ENCODE measurements at places on chromosomes 2 and 18. TPM values are rescaled to one million over a fixed set of nuclear protein-coding genes. Genes with fewer than 3 reads are reported as not detected.

The CREG2 gene
- not detected for polyA plus RNA-seq

The DSC3 gene
- not detected for polyA plus RNA-seq

The CERKL gene
- 0.05 TPM for polyA plus RNA-seq

The HNMT gene
- polyA plus RNA-seq = 34.4 TPM

The IRS1 gene
- polyA plus RNA-seq = 11.0 TPM

The LOXHD1 gene
- 0.12 TPM for polyA plus RNA-seq

The PRSS56 gene
- not detected for polyA plus RNA-seq

The SULT6B1 gene
- not detected for polyA plus RNA-seq

DNA sequence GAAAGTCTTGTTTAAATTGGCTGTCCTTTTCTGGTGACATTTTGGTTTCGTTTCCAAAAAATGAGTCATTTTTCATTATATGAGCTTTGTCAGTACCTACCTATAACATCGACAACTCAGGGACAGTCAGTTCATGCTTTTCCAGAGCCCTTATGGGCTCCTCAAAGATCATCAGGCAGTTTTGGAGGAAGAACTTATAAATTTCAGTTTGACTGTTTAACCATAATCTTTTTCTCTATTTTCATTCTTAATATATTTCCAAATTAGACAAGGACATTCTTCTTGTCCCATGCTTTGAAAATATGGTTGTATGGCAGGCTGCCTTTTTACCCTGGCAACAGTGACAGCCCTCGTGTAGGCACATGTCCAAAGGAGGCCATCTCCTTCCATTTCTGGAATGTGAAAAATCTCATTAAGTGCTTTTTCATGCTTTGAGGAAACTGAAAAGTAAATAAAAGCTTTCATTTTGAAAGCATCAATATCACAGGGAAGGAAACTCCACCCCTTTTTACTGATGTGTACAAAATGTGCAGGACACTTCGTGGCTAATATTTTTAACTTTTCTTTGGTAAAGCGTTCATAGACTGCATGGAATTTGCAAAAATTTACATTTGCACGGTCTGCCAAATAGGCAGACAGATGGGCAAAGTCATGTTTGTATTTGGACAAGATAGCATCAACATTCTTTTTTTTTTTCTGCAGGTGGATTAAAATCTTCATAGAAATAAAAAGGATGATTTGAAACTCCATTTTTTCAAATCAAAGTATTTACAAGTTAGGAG lies 7.2 kb upstream of the PROC start:
- peak; percentile 65 for DNase-seq
- H3K27ac ChIP-seq = peak overlapping the region; percentile 56
- no peak overlapping the region for H3K4me3 ChIP-seq
- H3K27me3 ChIP-seq = no peaks in the 10 kb centered on the region
- H3K4me1 ChIP-seq = peaks cover 43% of the 10 kb centered on the region

DNA sequence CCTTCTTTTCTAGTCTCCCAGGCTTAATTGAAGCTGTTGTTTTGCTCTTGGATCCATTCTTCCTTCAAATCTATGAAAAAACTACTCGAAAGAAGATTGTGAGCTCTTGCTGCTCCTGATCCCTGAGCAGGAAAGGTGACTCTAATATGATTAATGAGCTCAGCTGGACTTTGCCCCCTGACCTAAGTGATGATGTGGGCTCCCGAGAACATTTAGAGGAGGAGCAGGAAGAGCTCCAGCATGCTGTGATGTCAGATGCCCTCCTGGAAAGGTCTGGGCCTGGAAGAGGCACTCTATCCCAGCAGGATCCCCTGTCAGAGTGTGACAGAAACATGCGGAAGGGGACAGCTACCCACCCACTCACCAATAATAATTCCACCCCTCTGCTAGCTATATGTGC lies 117.9 kb upstream of the PELI1 start:
- H3K4me1 ChIP-seq = peaks cover 21% of the 10 kb centered on the region
- no peaks in the 10 kb centered on the region for H3K36me3 ChIP-seq
- H3K4me3 ChIP-seq = no peak overlapping the region
- peak overlapping the region; percentile 7 for H3K27ac ChIP-seq

DNA sequence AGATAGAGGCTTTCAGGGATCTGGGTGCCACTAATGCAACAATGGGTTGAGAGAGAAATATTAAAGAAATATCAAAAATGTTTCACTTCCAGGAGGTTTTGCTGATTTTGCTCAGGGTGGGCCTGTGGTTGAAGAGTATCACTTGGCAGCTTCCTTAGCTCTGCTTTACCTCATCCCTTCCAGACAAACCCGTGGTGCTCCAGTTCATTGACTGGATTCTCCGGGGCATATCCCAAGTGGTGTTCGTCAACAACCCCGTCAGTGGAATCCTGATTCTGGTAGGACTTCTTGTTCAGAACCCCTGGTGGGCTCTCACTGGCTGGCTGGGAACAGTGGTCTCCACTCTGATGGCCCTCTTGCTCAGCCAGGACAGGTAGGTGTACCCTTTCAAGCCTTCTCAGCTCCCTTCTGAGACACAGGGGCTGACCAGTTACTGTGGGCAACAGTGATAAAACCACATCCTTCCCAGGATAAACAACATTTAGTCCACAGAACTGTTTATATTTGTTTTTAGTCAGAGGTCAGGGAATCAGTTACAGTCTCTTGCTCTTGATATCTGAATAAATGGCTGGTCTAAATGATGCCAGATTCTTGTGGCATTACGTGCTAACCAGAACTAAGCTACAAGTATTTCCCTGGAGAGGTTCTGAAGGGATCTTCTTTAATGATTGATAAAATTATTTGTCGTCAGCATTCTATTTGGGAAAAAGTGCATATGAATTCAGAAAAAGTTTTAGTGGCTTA lies 7.0 kb downstream of the SLC14A1 start:
- no peak for DNase-seq
- no peaks in the 10 kb centered on the region for H3K4me1 ChIP-seq
- no peaks in the 10 kb centered on the region for H3K27me3 ChIP-seq
- no peak overlapping the region for H3K4me3 ChIP-seq
- no peak overlapping the region for H3K27ac ChIP-seq

- H3K4me3 ChIP-seq = no peak overlapping the region
- no peak overlapping the region for H3K27ac ChIP-seq
- no peaks in the 10 kb centered on the region for H3K36me3 ChIP-seq
- DNase-seq = no peak
Measured at GRCh38 chr2:48434101-48434500, 95.9 kb upstream of the STON1 start.

DNA sequence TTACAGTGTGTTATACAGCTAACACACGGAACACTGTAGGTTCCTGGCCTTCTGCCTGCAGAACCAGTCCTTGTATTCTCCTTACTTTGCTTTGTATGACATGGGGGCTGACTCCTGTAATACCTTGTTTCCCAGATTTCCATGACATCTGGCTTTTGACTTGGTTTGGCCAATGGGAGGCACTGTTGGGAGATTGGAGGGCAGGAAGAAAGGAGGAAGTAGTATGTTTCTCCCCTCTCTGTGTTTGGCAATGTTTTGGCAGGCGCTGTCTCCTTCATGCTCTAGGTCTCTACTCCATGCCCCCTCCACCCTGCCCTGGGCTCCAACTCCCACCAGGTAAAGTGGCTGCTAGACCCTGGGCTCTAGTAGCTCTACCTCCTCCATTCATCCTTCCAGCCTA lies 331.1 kb upstream of the SLC14A2 start:
- H3K27me3 ChIP-seq = no peaks in the 10 kb centered on the region
- no peak overlapping the region for H3K4me3 ChIP-seq
- H3K4me1 ChIP-seq = no peaks in the 10 kb centered on the region
- no peaks in the 10 kb centered on the region for H3K36me3 ChIP-seq
- no peak overlapping the region for H3K27ac ChIP-seq
- DNase-seq = no peak

DNA sequence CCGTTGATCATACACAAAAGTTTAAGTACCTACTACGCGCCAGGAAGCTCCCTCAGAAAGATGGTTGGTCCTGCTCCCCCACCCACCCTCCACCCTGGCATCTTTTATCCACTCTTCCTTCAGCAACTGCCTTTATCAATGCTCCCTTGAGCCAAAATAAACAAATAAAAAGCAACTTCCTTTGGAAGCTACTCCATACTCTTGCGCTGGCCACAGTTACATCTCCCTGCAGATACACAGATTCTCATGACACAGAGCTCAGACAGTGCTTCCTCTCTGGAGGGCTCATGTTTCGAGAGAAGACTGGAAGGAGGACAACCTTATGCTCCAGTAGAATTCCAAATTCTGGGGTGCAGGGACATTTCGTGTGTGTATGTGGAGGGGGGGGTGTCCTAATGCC lies 3.8 kb upstream of the STEAP3 start:
- no peak overlapping the region for H3K27ac ChIP-seq
- no peaks in the 10 kb centered on the region for H3K36me3 ChIP-seq
- no peak overlapping the region for H3K4me3 ChIP-seq
- no peaks in the 10 kb centered on the region for H3K27me3 ChIP-seq

- DNase-seq = no peak
- H3K4me3 ChIP-seq = no peak overlapping the region
- H3K36me3 ChIP-seq = no peaks in the 10 kb centered on the region
- no peak overlapping the region for H3K27ac ChIP-seq
- no peaks in the 10 kb centered on the region for H3K27me3 ChIP-seq
- H3K4me1 ChIP-seq = no peaks in the 10 kb centered on the region
Measured at GRCh38 chr18:64091526-64091925, 57.4 kb downstream of the LINC00305 start.

GRCh38 chr2:157899125-157899839 lies 23.2 kb upstream of the ACVR1 start:
- no peaks in the 10 kb centered on the region for H3K27me3 ChIP-seq
- H3K4me3 ChIP-seq = no peak overlapping the region
- no peaks in the 10 kb centered on the region for H3K36me3 ChIP-seq
- no peak overlapping the region for H3K27ac ChIP-seq
- peaks cover 14% of the 10 kb centered on the region for H3K4me1 ChIP-seq
- no peak for DNase-seq

DNA sequence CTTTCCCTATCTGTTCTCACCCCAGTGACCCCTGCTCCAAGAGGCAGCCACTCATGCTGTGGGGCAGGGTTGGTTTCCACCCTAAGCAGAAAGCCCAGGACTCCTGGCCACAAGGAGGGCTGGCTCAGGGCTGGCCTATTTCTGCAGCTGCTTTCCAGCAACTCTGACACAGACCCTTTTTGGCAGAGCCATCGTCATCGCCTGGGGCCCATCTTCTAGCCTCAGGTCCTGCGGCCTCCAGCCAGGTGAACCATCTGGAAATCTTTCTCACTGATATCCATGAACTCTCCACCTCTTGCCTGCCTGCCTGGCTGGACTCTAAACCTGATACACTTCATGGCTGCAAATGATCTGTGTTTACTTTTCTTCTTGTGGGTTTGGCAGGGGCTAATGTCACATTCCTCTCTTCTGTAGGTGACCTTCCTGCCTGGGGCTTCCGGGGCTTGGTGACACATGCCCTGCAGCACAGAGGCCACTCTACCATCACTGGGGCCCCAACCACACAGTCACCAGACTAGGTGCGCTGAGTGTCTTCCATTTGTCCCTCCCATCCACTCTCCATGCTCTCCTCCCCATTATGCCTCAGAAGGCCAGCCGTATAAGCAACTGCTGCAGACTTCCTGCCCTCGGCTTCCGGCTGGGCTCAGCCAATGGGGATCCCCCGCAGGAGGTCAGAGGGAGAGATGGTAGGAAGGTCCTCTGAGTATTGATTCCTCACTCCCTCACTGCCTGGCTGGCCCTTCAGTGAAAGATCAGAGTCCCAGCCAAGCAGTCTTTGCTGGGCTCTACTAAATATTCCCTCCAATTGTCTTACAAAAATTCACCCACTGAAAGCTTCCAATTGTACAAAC lies 9.7 kb upstream of the COPS8 start:
- H3K4me1 ChIP-seq = no peaks in the 10 kb centered on the region
- DNase-seq = peak; percentile 34
- H3K36me3 ChIP-seq = no peaks in the 10 kb centered on the region
- no peaks in the 10 kb centered on the region for H3K27me3 ChIP-seq
- no peak overlapping the region for H3K4me3 ChIP-seq

DNA sequence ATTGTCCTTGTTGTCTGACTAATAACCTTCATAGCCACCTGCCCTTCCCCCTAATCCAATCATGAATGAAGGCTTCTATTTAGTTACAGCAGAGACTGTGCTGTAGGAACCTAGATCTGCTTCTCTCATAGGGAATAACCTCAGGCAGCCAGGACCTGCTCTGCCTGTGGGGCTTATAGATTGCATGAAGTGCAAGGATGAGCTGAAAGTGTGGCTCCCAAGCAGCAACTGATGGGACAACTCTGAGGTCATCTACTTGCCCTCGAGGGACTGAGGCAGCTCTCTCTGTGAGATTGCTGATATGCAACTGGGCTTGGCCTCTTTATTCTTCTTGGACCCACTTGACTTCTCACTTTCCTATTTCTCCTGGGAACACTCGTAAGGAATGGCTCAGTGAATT lies 23.8 kb upstream of the SLC38A11 start:
- no peak overlapping the region for H3K27ac ChIP-seq
- DNase-seq = no peak
- no peaks in the 10 kb centered on the region for H3K36me3 ChIP-seq
- H3K4me3 ChIP-seq = no peak overlapping the region
- no peaks in the 10 kb centered on the region for H3K27me3 ChIP-seq
- no peaks in the 10 kb centered on the region for H3K4me1 ChIP-seq

DNA sequence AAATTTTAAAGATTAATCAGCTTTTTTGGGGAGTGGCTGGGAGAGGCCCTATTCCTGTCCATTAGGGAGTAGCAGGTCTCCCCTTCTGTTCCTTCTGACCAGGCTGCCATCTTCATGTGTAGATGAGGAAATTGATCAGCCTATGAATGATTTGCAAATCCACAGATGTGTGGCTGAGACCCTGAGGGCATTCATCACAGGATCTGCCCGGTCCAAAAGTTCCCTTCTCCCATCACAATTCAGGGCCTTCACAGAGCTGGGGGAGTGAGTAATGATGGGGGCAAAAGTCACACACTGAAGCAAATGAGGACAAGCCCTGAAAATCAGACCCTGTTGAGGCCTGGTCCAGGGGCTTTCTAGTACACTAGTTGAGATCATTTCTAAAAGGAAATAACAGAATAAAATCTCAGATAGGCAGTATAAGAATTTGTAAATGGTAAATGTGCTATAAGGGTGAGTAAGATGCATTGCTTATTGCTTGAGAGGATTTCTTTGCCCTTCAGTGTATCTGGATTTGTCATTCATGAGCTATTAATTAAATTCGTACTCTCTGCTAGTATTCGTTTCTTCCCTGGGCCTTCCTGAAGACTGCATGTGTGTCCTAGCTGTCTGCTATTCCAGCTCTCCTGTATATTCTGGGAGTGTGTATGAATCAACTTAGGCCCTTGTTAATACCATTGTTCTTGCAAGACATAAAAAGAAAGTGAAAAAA lies 53.2 kb downstream of the SETBP1 start:
- no peaks in the 10 kb centered on the region for H3K27me3 ChIP-seq
- no peaks in the 10 kb centered on the region for H3K36me3 ChIP-seq
- H3K4me3 ChIP-seq = no peak overlapping the region
- peaks cover 55% of the 10 kb centered on the region for H3K4me1 ChIP-seq
- DNase-seq = no peak
- H3K27ac ChIP-seq = peak overlapping the region; percentile 12

- peak; percentile 64 for DNase-seq
- no peak overlapping the region for H3K4me3 ChIP-seq
- H3K27ac ChIP-seq = no peak overlapping the region
- no peaks in the 10 kb centered on the region for H3K36me3 ChIP-seq
- H3K4me1 ChIP-seq = no peaks in the 10 kb centered on the region
Measured at GRCh38 chr18:73908323-73908722, 239.3 kb downstream of the FBXO15 start.

- H3K4me3 ChIP-seq = no peak overlapping the region
- H3K27ac ChIP-seq = no peak overlapping the region
- H3K27me3 ChIP-seq = no peaks in the 10 kb centered on the region
Measured at GRCh38 chr18:49976001-49976400, 162.7 kb upstream of the ACAA2 start.

Data from stomach (tissue), 19 donors.